Fibroblast of the conjunctiva (primary cell): ENCODE measurements at places on chromosomes 16 and 17.
A peak's percentile ranks its signal among the peaks of the same experiment; 100 is the strongest.

DNA sequence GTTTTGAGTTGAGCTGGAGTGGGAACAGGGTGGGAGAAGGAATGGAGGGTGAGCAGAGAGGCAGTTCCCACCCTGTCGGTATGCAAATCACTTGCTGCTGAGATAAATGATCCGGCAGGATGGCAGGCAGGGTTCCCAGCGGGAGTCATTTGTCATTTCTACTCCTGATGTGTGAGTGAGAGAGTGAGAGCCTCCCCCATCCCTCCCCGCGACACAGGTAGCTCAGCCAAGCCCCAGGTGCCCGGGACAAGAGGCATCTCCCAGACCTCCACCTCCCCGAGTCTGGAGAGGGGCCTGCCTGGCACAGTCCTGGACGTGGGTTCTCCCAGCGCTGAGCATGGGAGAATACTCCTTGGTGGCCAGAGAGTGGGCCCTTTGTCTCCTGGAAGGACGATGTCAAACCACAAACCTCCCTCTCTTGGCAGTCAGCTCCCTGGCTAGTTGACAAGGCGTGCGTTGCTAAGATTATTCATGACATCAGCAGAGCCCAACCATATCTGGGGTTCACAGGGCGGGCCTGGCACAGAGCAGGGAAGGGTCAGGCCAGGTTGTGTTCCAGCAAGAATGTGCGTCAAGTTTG lies 33.7 kb upstream of the TNRC6C start:
- no peak for DNase-seq

DNA sequence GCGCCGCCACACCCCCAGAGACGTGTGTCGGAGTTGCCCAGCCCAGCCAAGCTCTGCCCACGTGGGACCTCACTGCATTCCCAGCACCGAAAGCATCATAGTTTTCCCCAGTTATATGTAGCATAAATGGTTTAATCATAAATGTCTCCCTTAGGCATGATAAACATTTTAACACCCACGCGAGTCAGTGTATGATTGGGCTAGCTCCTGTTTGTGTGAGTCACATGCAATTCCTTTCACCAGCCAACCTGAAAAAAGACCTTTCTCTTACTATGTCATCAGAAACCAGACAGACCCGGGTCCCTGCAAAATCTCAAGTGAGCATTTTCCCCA lies 9.2 kb downstream of the TAF1C start:
- no peak for DNase-seq

DNA sequence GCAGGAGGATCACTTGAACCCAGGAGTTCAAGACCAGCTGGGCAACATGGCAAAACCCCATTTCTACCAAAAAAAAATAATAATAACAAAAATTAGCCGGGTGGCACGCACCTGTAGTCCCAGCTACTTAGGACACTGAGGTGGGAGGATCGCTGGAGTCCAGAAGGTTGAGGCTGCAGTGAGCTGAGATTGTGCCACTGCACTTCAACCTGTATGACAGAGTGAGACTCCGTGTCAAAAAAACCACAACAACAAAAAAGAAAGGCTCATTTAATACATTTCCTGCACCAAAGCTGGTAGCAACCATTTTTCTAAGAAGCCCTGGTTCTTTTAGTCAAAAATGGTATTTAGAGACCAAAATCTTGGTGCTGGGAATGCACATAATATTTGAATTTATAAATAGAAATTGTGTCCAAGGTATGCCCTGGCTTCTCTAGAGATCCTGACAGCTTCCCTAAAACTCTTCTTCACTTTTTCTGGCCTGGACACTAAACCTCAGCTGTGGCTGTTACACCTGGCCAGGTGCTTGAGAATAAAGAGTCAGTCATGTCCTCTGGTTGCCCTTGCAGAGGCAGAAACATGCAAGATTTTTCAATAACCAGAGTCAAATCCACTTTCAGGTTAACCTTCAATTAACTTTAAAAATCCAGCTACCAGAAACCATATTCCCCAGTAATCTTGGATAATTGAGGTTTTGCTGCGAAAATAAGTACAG lies 35.9 kb downstream of the SCNN1B start:
- no peak for DNase-seq

- DNase-seq, result peak; percentile 33
These were observed 143.1 kb upstream of the KCNJ18 start for GRCh38 chr17:21549107-21549687.

DNA sequence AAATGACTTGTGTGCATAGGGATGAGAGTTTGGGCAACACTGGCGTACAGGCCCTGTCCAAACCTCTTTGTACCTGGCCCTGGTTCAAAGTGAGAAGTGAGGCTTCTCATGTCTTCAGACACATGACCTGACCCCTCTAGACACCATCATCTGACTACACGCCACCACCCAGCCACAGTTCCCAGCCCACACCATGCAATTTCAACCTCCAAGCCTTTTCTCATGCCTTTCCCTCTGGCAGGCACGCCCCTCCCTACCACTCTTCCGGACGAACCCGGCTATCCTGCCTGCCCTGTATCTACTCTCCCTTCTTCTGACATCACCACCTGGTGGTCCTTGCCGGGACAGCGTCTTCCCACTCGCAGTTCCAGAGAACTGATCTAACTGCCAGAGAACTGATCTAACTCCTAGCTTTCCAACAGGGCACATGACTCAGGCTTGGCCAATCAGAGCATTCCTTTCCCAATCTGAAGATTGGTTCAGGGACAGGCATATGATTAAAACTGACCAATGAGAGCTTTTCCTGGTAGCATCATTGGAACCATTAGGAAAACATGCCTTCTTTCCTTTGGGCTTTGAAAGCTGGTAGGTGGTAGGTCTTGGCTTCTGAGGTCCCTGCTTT lies 27.1 kb upstream of the IL21R start:
- DNase-seq, result peak; percentile 53

GRCh38 chr16:56823081-56823733 lies 41.8 kb upstream of the SLC12A3 start:
- DNase-seq, result no peak

DNA sequence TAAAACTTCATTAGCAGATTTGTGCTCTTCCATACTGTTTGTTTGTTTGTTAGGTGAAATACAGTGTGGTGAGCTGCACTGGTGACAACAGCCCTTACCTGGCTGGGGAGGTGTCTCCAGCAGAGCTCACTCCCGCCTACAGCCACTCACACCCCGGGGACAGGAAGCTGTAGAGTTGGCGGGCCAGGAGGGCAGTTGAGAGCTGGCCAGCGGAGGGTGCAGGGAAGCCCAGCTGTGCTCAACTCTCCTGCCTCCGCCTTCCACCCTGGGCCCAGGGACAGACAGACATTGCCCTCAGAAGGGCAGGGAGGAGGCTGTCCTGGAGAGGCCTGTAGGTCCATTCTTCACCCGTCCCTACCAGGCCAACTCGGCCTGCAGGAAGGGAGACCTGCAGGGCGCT lies 48.6 kb upstream of the PVALEF start:
- no peak for DNase-seq

- DNase-seq, result no peak
These were observed 304.3 kb upstream of the XYLT1 start for GRCh38 chr16:17775061-17775460.

DNA sequence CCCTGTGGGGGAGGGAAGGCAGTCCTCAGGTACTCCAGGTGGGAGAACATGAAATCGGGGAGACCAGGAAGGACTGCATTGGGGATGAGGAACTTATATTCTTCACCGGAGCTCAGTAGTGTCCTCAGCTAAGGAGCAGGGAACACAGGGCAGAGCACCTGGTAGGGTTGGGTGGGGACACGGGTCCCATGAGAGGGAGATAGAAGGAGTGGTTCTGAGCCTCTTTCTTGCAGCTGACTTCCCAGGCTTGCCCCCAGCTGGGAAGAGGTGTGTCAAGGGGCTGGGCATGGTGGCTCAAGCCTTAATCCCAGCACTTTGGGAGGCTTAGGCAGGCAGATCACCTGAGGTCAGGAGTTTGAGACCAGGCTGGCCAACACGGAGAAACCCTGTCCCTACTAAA lies 2.1 kb downstream of the FHOD1 start:
- DNase-seq, result no peak

DNA sequence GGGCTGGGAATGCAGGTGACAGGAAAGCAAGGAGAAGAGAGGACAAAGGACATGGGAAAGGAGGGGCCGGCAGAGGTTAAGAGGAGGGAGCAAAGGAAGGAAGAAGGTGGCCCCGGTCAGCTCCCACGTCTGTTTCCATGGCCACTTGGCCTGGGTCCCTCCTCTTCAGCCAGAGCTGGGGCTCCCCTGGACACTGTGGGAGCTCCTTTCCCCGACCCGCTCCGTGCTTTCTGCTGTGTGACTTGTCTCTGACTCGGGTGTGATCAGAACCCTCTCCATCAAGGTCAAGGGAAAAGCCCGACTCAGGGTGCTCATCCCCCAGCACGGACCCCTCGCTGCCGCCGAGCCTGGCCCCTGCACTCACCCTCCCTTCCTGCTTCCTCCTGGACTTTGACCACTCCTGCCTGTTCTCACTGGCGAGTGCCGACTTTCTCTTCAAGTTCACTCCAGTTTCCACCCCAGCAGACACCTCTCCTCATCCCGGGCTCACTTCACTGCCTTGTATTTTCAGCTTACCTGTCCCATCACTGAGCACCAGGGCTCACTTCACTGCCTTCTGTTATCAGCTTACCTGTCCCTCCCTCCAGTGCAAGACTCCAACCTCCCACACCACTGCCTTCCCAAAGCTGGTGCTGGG lies 61.2 kb downstream of the MEAK7 start:
- DNase-seq, result no peak

- no peak for DNase-seq
These were observed 567 bp downstream of the GNA13 start for GRCh38 chr17:65055708-65056638.

DNA sequence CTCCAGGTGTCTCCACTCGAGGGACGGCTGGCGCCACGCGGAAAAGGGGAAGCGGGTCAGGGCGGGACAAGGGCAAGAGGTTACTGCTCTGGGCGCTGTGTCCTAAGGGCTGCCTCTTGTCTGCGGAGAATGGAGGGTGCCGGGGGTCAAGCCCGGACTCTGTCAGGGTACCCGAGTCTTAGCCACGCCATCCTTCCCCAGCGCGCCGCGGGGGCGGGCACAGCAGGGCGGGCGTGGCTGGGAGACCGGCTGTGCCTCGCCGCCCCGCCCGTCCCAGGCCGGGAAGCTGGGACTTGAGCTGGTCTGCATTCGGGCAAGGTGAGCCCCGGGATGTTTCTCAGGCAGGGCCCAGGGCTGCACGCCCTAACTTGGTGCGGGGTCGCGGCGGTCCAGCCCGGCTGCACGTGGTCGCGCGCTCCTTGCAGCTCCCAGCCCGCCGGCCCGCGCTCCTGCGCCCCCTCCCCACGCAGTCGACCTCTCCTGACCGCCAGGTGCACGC lies 6.2 kb upstream of the ACTG1 start:
- DNase-seq, result no peak

DNA sequence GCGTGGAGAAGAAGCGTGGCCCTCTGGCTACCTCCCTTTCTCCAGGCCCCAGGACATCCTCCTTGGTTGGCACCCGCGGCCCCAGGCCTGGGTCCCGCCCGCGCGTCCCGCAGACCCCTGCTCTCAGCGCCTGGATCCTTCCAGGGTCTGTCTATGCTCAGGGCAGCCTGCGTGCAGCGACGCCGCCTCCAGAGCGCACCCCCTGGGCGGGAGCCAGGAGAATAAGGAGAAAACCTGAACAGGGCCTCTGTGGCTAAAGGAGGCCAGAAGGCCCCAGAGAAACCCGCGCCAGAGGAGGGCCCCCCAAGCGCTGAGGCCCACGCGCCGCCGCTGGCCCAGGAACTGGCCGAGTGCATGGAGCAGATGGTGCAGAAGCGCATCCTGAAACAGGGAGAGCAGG lies 40.4 kb upstream of the DNAJA2 start:
- no peak for DNase-seq

- no peak for DNase-seq
These were observed 4.3 kb upstream of the CCL3 start for GRCh38 chr17:36094232-36094631.

GRCh38 chr17:616407-616806 lies 98.2 kb downstream of the VPS53 start:
- DNase-seq, result no peak

DNA sequence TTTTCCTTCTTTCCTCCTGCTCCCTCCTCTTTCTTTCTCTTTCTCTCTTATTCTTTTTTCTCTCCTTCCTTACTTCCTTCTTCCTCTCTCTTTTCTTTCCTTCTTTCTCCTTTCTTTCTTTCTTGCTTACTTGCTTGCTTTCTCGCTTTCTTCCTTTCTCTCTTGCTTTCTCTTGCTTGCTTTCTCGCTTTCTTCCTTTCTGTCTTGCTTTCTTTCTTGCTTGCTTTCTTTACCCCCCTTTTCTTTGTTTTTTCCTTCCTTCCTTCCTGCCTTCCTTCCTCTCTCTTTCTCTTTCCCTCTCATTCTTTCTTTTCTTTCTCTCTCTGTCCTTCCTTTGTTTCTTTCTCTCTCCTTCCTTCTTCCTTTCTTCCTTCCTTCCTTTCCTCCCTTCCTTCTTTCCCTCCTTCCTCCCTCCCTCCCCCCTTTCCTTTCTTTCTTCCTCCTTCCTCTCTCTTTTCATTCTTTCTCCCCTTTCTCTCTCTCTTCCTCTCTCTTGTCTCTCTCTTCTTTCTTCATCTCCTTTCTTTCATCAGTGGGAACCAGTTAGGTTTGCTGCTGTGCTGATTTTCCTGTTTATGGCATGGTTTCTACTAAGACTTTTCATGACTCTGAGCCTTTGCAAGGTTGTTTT lies 142.9 kb upstream of the CACNG3 start:
- no peak for DNase-seq

- DNase-seq, result peak; percentile 88
These were observed 12.4 kb downstream of the HDAC5 start for GRCh38 chr17:44110823-44111633.

GRCh38 chr16:1436731-1437355 lies 6.0 kb downstream of the PERCC1 start:
- DNase-seq, result no peak

- DNase-seq, result no peak
These were observed 323.8 kb upstream of the TNRC6C start for GRCh38 chr17:77634710-77635109.

- no peak for DNase-seq
These were observed 10.7 kb downstream of the COL1A1 start for GRCh38 chr17:50190603-50191358.

DNA sequence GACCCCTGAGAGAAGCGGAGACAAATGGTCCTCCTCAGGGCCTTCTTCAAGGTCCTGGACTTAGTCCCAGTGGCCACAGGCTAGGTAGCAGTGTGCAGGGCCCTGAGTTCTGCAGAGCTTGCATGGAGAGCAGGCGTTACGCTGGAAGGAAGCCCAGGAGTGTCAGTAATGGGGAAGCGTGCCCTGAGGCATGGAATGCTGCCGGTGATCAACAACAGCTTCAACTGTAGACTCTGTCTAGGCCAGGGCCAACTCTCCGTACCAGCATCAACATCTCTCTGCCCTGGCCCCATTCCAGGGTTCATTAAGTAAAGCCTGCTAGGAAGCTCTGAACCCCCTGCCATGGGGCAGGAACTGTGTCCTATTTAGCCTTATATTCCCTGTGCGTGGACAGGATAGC lies 568 bp upstream of the TNK1 start:
- peak; percentile 53 for DNase-seq
